HepG2 (cell line): ENCODE measurements at places on chromosomes 6 and 20. TPM values are rescaled to one million over a fixed set of nuclear protein-coding genes. Genes with fewer than 3 reads are reported as not detected.

DNA sequence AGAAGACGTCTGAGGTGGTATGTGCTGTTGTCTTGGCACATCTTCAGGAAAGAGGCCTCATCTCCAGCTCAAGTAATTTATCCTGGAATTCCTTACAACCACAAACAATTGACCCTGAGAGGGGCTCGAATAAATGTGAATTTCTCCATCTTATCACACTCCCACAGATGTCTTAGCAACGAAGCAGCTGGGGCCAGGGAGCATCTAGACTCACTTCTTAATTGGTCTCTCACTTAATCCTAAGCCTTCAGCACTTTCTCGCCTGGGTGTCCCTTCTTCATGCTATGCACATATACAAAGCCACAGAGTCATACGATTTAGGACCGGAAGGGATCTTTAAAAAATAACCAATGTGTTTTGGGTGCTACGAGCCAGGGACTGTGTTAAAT lies 27.1 kb downstream of the PCK1 start:
- peaks cover 100% of the 10 kb centered on the region for H3K4me1 ChIP-seq
- H3K4me3 ChIP-seq: no peak overlapping the region
- peak overlapping the region; percentile 65 for H3K27ac ChIP-seq
- no peaks in the 10 kb centered on the region for H3K27me3 ChIP-seq
- DNase-seq: no peak

GRCh38 chr6:158150701-158151100 lies 17.4 kb downstream of the SERAC1 start:
- no peak for DNase-seq
- no peaks in the 10 kb centered on the region for H3K27me3 ChIP-seq
- peaks cover 25% of the 10 kb centered on the region for H3K4me1 ChIP-seq

Gene FAM162B
- 0.17 TPM in 1 of 2 replicates, not detected in the other for polyA plus RNA-seq

Gene PHACTR1
- 0.04 TPM in 1 of 2 replicates, not detected in the other for polyA plus RNA-seq

DNA sequence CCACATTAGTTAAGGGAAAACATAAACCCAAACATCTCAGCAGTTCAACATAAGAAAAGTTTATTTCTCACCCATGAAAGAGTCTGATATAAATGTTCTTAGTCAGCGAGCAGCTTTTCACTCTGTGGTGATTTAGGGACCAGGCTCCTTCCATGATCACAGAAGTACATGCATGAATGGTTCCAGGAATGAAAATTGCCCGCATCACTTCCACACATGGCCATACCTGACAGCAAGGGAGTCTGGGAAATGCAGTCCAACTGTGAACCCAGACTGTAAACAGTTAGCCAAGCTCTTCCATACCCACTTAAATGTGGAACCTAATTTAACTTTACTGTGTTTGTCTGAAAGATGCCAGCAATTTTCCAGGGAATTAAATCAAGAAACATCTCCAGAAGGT lies 353.9 kb downstream of the HACE1 start:
- no peak overlapping the region for H3K27ac ChIP-seq
- no peak for DNase-seq
- no peaks in the 10 kb centered on the region; the same call in 1 of the 2 replicates for H3K27me3 ChIP-seq
- H3K4me3 ChIP-seq: no peak overlapping the region
- no peaks in the 10 kb centered on the region for H3K4me1 ChIP-seq

Gene C6orf58
- polyA plus RNA-seq: not detected in 2 replicates

- peaks cover 56% of the 10 kb centered on the region for H3K4me1 ChIP-seq
- peak; percentile 67 for DNase-seq
- no peaks in the 10 kb centered on the region for H3K36me3 ChIP-seq
- peak overlapping the region; percentile 58 for H3K4me3 ChIP-seq
Measured at GRCh38 chr20:64083378-64083803, 807 bp downstream of the LKAAEAR1 start.

DNA sequence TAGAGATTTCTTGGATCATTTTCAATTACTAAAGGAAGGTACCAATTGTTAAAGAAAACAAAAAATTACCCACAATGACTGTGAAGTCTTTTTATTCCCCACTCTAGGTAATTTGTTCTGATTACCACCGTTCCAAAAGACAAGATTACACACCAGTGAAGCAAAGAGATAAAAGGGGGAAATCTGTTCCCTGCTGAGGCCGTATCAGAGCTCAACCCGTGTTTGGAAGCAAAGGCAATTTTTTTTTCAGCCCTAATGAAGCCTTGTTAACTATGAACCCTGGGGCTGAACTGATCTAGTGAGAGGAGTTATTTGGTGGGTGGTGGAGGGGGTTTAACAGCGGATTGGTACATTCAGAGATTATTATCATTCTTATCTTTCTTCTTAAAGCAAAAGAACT lies 128.5 kb downstream of the ALDH8A1 start:
- no peaks in the 10 kb centered on the region for H3K4me1 ChIP-seq
- H3K4me3 ChIP-seq: no peak overlapping the region
- no peak for DNase-seq
- H3K36me3 ChIP-seq: no peaks in the 10 kb centered on the region

DNA sequence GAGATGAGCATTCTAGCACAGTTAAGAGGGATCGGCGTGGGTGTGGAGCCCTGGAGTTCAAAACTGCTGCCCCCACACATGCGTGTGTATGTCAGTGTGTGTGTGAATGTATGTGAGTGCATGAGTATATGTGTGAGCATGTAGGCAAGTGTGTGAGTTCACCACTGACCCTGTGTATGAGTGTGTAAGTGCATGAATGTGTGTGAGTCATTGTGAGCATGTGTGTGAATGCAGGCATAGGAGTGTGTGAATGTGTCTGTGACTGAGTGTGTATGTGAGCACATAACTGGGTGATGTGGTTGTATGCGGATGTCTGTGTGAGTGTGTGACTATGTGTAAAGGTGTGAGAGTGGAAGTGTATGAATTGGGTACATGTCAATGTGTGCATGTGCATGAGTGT lies 69.6 kb upstream of the CCDC167 start:
- peaks cover 12% of the 10 kb centered on the region for H3K27me3 ChIP-seq
- no peak for DNase-seq
- no peaks in the 10 kb centered on the region for H3K36me3 ChIP-seq
- H3K4me3 ChIP-seq: no peak overlapping the region
- H3K27ac ChIP-seq: no peak overlapping the region
- no peaks in the 10 kb centered on the region for H3K4me1 ChIP-seq

DNA sequence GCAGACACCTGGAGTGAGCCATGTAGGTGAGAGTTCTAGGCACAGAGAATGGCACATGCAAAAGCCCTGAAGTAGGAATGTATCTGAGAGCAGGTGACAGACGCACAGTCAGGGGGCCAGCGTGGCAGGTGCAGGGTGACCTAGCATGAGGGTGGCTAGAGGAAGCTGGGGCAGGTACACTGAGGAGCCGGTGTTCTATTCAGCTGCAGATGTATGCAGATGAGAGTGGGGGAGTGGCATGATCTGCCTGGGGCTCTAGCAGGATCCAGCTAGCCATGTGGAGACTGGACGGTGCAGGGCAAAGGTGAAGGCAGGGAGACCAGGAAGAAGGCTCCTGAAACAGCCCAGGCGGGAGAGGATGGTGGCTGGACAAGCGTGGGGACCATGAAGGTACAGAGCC lies 10.7 kb downstream of the PEDS1 start:
- no peak overlapping the region for H3K27ac ChIP-seq
- no peak overlapping the region for H3K4me3 ChIP-seq
- no peak for DNase-seq

Gene OR5V1
- polyA plus RNA-seq: not detected in 2 replicates

DNA sequence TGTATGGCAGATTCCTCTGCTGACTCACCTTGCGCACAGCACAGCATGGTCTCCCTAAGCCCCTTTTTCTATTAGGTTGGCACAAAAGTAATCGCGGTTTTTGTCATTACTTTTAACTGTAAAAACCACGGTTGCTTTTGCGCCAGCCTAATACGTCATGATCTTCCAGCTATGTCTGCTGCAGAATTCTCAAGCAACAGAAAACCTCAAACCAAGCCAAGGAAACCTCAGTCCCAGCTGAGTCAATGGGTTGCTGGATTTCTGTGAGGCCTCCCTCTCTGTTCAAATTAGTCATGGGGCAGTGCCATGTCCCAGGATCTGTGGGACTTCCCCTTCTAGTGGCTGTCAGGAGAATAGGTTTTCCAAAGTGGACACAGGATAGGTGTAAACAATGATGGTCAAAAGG lies 15.7 kb upstream of the ENPP1 start:
- no peak overlapping the region for H3K4me3 ChIP-seq
- H3K4me1 ChIP-seq: peaks cover 17% of the 10 kb centered on the region
- H3K27ac ChIP-seq: no peak overlapping the region
- H3K27me3 ChIP-seq: no peaks in the 10 kb centered on the region
- peak; percentile 42 for DNase-seq
- no peaks in the 10 kb centered on the region for H3K36me3 ChIP-seq

Gene TCF21
- polyA plus RNA-seq: not detected in 2 replicates

Gene GRIK2
- not detected in 2 replicates for polyA plus RNA-seq

DNA sequence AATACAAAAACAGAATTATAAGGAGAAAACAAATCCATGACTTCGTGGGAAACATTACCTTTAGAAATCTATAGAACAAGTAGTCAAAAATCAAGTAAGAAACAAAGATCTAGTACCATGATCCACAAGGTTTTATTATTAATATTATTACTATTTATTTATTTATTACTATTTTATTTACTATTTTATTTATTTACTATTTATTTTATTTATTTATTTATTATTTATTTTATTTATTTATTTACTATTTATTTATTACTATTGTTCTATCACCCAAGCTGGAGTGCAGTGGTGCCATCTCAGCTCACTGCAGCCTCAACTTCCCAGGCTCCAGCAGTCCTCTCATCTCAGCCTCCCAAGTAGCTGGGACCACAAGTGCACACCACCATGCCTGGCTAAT lies 13.5 kb upstream of the ELMO2 start:
- no peaks in the 10 kb centered on the region for H3K36me3 ChIP-seq
- no peak overlapping the region for H3K27ac ChIP-seq
- H3K27me3 ChIP-seq: peaks cover 36% of the 10 kb centered on the region; the same call in 2 of the 3 replicates
- no peak for DNase-seq
- H3K4me1 ChIP-seq: no peaks in the 10 kb centered on the region
- no peak overlapping the region for H3K4me3 ChIP-seq

Gene CAP2
- polyA plus RNA-seq: 35.7 and 53.1 TPM in 2 replicates

DNA sequence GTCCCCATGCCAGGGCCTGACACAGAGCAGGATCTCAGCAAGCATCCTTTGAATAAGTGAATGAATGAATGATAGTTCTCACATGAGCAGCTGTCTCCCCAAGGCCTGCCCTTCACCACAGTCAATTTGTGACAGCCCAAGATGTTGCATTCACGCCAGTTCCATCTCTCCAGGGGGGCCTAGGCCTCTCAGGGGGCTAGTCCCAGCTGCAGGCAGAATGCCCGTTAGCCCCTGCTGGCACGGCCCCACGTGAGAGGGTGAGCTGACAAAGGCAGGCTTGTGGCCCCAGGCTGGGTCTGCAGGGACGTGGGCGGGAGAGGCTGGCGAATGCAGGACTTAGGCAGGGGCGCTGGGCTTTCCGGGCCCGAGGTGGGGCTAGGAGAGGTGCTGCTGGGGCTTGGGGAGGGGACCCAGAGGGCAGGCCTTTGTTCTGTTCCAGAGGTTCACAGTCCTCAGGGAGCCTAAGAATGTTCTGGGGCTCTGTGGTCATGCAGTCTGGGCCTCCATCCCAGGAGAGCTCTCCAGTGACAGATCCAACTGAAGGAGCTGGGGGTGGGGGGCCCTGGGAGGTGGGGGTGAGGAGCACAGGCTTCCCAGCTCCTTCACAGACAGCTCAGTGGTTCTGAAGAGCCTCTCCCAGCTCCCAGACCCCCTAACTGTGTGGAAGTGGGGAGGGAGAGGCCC lies 30.5 kb upstream of the TLDC2 start:
- H3K4me1 ChIP-seq: peaks cover 24% of the 10 kb centered on the region
- H3K36me3 ChIP-seq: 0 out of 2 replicates have a peak, but pooled peaks cover 2% of the 10 kb centered on the region
- H3K27me3 ChIP-seq: no peaks in the 10 kb centered on the region

Gene DLL1
- polyA plus RNA-seq: not detected in 2 replicates
